NCI-H510A treated with DMSO at 0.1 percent for 48 hours (cell line): ENCODE measurements at places on chromosomes 5 and 9.

- DNase-seq: no peak
Measured at GRCh38 chr5:60820593-60821487, 23.2 kb downstream of the ELOVL7 start.

DNA sequence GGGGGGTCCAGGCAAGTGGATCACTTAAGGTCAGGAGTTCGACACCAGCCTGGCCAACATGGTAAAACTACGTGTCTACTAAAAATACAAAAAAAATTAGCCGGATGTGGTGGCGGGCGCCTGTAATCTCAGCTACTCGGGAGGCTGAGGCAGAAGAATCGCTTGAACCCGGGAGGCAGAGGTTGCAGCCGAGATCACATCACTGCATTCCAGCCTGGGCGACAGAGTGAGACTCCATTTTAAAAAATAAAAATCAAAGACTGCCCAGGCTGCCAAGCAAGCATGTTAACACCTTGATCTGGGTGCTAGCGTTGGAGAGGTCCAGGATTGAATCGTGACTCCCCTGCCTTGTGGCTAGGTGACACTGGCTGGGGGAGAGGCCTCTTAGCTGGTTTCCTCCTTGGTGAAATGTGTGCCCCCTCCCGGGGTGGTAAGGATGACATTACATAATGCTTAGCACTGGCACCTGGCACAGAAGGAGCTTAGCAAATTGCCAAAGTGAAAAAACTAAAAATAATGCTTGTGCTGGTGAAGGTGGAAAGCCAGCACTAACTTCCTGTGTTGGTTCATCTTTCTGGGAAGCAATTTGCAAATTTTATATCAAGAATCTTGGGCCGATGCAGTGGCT, 2.2 kb upstream of the CIZ1 start:
- DNase-seq: no peak

GRCh38 chr9:111282845-111283244, 47.2 kb downstream of the OR2K2 start:
- DNase-seq: no peak

DNA sequence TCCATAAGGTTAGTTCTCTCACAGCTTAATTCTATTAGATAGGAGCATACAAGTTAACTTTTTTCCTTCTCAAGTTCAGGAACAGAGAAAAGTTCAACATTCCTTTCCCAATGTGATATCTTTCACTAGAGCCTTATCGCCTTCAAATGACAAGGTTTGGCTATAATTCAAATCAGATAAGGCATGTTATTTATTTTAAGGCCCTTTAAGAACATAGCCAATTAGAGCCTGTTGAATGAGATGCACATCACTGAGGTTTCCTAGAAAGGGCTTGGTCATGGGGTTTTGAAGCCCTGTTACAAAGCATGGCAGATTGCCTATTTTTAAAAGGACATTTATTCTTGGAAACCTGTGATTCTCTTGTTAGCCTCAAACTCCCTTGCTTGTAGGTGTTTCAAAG, 123.4 kb downstream of the BASP1 start:
- no peak for DNase-seq

DNA sequence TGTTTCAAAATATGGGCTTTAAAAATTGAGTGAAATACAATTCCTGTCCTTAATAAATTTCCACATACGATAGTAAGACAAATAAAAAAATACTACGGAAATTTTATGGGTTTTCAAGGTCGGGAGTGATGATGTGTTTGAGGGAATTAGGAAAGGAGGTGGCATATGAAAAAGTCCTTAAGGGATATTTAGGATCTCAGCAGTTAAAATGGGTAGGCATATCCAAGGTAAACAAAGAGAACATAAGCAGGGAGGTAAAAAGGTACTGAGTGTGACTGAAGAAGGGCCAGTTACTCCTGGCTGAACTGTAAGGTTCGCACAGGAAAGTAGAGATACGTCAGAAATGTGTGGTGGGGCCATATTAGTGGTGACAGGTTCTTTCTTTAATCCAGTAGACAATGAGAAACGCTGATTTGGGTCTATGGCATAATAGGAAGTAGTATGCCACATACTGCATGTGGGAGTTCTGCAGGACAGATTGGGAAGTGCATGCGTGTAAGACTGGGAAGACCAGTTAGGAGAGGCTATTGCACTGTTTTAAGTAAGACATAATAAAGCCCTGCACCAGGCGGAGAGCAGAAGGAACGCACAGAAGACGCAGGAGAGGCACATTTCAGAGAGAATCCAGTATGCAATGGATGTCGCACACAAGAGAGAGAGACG, 937 bp upstream of the HMGCR start:
- DNase-seq: peak; percentile 60

DNA sequence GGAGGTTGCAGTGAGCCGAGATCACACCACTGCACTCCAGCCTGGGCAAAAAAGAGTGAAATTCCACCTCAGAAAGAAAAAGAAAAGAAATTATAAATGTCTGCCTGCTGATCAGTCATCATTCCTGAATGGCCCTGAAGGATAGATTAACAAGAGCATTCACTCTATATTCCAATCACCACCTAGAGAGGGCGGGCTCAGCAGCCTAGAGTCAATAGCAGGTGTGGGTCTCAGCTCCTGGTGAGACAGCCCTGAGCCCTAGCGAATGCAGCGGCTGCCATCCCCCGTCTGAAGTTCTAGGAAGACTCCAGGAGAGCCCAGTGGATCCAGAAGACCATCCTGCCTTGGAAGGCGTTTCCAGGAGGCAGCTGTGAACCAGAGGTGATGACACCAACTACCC, 12.0 kb downstream of the FBP1 start:
- no peak for DNase-seq

GRCh38 chr5:33531824-33532223, 91.1 kb downstream of the TARS1 start:
- DNase-seq: no peak

GRCh38 chr5:20678386-20678785, 690.4 kb upstream of the CDH18 start:
- DNase-seq: no peak

- DNase-seq: no peak
Measured at GRCh38 chr5:65663804-65664521, 39.1 kb downstream of the SHLD3 start.

DNA sequence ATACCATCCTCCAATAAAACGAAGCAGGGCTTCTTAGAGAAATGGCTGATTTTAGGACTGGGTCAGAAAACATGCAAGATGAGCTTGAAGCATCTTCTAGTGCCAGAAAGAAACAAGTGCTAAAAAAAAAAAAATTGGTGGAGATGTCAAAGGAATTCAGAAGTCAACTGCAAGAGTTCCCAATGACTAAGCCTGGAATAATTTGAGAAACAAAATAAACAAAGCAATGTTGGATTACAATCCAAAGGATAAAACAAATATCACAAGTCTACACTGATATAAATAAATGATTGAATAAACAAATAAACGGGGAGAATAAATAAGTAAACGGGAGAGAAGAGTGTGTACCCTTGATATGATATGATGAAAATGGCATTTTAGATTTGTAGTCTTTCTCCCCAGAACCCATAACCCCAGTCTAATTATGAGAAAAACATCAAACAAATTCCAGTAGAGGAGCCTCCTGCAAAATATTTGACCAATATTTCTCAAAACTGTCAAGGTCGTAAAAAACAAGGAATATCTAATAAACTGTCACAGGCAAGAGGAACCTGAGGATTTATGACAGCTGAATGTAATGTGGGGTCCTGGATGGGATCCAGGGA, 63.5 kb upstream of the CCL21 start:
- no peak for DNase-seq

GRCh38 chr9:84754461-84754860, 84.9 kb downstream of the NTRK2 start:
- no peak for DNase-seq

DNA sequence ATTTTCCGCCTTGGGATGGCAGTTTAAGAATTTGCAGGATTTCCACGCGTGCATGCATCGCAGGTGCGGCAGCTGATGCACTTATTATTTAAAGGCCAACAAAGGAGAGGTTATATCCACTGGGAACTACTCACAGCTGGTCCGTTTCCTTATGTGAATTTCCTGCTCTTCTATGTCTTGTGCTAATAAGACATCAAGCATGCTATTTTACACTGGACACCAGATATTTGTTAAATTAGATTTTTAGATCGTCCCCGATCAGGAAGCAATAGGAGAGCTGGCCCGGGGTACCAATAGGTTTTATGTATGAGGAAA, 476 bp upstream of the DTWD2 start:
- DNase-seq: peak; percentile 43

DNA sequence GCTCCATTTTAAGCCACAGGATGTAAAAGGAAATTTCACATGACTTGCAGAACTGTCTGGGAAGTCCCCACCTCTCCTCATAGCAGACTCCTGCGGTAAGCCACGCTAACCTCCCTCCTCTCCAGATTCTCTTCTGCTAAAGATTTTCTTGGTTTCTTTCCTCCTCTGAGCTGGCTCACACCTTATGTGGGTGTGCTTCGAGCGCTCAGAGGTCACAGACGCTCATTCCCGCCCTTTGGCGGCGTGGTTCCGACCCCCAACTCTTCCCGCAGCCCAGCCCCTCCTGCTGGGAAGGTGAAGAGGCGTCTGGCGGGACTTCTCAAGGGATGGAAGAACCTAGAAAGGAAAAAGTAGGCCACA, 32.9 kb upstream of the CDK20 start:
- DNase-seq: no peak

- DNase-seq: no peak
Measured at GRCh38 chr5:172832383-172833315, 1.4 kb upstream of the ERGIC1 start.

GRCh38 chr9:136363949-136364748, 605 bp upstream of the DNLZ start:
- no peak for DNase-seq

DNA sequence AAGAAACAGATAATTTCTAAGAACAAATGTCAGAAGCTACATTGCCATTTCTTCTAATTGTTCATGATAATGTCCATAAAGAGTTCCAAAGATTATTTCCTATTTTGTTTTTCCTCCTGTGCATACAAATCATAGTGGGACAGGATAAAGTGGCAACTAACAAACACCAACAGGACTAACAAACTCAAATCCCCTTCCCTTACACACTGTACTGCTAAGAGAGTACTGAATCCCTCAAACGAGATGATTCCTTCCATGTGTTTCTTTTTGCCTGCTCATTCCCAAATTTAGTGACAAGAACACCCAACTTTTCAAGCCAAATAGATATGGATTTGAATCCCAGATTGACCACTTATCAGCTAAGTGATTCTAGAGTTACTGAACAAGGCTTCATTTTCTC, 15.2 kb downstream of the STRBP start:
- no peak for DNase-seq

DNA sequence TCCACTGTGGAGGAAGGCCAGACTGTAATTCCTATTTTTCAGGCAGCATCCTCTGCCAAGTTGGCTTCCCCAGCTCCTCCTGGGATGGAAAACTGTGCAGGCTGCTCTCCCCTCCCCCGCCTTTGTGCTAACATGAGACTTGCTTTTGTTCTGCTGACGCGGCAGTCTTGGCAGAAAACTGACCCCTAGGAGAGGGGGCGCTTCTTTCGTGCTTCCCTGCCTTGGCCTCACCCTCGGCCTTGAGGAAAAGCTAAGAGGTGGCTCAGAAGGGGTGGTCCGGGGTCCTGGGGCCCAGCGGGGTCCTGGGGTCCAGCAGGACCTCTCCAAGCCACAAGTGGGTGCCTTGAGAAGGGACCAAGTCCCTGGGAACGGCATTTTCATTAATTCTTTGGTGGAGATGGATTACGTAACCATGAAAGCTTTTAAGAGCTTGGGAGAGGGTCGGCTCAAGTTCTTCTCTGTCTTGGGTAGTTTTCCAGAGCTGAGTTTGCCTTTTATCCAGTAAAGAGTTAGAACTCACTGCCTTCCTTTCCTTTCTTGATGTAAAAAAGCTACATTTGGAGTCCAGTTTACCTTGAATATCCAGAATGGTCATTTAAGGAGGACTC, 51.0 kb downstream of the SH3PXD2B start:
- DNase-seq: no peak

DNA sequence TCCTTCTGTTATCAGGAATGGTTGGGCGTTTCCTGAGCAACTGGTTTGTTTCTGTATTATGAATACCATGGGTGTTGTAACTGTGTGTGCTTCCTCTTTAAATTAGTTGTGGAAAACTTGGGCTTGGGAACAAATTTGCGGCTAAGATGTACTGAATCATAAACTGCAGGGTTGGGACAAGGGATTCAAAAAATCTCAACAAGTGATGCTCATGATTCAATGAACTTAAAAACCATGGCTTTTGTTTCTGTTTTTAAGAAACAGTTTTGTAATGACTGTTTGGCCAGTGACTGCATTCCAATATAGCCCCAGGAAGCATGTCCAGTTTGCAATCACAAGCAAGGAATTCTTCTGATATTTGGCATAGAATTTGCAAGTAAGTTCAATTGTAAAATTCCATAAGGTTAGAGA, 657.5 kb upstream of the WWC1 start:
- no peak for DNase-seq

- no peak for DNase-seq
Measured at GRCh38 chr5:133341915-133342710, 270.2 kb downstream of the FSTL4 start.

- no peak for DNase-seq
Measured at GRCh38 chr9:5893591-5894236, 3.0 kb downstream of the MLANA start.

GRCh38 chr9:131630205-131630831, 85.0 kb downstream of the PRRT1B start:
- no peak for DNase-seq

DNA sequence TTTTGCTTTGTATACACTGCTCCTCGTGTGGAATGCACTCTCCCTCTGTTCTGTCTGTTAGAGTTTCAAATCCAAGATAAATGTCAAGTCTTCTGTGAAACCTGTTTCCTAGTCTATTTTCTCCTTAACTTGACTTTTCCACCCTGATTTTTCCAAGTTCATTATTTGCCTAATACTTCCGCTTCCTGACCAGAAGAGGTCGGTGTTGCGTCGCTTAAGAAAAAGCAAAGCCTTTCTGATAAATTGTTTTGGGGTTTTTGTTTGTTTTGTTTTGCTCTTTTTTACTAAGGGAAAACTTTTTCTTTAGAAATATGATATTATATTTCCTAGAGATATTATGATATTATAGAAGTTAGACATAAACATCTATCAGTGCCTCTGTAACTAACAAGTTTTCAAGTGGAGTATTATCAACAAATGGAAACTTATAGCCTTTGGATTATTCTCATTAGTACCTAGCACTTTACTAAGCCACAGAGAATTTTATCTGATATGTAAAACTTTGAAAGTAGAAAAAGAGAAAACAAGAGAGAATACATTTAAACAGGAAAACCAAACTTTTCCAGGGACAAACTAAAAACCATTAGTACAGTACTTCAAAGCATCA, 55.8 kb downstream of the PHAX start:
- peak; percentile 35 for DNase-seq

DNA sequence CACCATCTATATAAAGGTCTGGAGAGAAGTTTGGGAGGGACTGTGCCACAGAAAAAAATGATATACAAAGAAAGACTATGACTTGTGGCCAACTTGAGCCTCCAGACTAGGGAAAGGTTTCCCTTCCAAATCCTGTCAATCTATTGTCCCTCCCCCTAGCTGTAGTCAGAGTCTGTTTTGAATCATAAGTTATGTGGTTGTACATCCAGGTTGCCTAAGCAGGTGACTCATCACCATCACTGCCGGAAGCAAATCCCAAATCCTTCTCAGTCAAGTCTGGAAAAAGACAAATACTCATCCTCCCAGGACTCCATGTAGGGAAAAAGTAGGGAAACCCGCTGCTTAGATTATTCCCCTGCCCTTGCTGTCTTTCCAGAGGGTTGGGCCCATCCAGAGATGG, 235.7 kb downstream of the CDK5RAP2 start:
- DNase-seq: no peak

GRCh38 chr5:137856201-137856600, 11.5 kb upstream of the MYOT start:
- no peak for DNase-seq
